NCI-H2171 treated with DMSO at 0.1 percent for 48 hours (cell line): ENCODE measurements at places on chromosomes 13 and 19.

DNA sequence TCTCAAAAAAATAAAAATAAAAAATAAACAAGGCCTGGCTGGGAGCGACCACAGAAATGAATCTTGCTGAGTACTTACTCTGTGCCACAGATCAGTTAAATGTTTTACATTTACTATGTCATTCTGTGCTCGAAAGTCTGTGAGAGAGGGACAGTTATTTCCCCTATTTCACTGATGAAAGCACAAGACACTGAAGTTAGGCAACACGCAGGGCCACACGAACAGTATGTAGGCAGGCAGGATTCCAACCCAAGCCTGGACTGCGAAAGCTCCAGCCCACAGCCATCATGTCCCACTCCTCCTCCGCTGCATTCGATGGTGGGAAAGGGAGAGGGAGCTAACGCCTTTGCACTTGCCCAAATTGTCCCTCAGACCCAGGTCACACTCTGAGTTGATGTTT, 34.2 kb downstream of the RUBCNL start:
- no peak for DNase-seq

GRCh38 chr13:21637296-21637695, 33.3 kb upstream of the MICU2 start:
- DNase-seq, result no peak

GRCh38 chr13:44436589-44437337, 63.1 kb downstream of the SERP2 start:
- peak; percentile 85 for DNase-seq

- DNase-seq, result no peak
Measured at GRCh38 chr13:94328381-94329041, 151.0 kb downstream of the DCT start.

- DNase-seq, result no peak
Measured at GRCh38 chr13:49633710-49634109, 5.4 kb downstream of the ARL11 start.

DNA sequence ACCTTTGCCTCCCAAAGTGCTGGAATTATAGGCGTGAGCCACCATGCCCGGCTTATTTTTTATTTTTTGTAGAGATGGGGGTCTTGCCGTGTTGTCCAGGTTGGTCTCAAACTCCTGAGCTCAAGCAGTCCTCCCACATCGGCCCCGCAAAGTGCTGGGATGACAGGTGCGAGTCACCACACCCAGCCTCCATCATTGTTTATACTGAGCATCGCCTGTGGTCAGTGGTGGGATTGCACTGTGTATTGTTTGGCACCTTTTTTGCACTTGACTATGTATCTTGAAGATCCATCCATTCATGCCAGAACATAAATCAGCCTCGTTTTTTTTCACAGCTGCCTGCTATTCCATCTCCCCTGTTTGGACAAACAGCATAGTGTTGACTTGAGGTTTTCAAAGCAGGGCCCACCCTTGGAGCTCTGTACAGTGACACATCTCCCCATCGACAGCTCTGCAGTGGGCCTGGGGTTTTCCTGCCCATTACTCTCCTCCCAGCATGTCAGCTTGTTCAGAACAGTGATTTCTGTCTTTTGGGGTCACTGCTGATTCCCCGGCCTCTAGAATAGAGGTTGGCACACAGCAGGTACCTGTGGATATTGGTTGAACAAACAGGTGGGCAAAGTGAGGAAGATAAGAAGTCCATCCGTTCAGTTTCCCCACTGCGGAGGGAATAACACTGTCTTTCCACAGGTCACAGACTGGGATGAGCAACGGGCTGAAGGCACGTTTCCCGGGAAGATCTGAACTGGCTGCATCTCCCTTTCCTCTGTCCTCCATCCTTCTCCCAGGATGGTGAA, 8.2 kb upstream of the UPK1A start:
- DNase-seq, result no peak

DNA sequence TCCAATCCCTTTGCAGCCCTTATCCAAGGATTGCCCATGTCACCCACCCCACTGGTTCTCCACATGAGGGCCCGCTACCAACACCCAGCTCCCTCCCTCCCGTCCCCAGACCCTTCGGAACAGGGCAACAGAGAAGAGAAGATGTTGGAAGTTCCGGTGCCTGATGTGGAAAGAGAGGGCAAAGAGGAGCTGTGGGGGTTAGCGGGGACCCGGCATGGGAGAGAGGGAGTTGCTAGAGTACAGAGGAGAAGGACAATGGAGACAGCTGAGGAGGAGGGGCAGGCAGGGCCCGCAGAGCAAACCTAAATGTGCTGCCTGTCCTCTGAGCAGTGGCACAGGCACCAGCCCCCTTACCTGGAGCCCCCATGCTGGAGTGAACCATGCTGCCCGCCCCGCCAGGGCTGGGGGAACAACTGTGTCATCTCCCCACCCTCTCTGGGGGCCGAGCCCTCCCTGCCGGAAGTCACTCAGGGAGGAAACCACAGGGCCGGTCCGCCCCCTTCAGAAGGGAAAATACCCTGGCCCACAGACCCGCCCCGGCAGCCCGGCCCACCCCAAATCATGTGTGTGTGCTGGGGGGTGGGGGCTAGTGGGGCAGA, at the start of gene POU2F2:
Gene POU2F2, minus strand, starts transcription at position 417 of the 599 bp plus-strand sequence. Its CDS starts 35 bp downstream, at position 382.
- no peak for DNase-seq

- no peak for DNase-seq
Measured at GRCh38 chr19:57830071-57830602, at the start of gene ZNF587B. ZNF587B (plus strand) TSS chr19:57830299; CDS start chr19:57830529, 230 bp downstream.

DNA sequence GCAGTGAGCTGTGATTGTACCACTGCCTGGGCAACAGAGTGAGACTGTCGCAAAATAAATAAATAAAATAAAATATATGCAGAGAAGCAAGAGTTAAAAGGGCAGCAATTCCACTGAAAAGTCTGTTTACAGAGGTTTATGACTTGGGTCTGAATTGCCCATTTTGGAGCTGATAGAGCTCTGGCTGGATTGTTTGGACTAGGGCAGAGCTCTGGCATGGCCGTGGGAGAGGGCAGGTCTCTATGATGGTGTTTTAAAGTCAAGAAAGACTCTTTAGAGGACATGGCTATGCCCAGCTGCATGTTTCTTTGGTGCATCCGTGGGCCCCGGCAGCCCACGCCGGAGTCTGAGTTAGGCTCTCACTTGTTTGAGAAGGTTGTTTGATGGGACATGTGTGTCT, 64.6 kb upstream of the C1QTNF9 start:
- DNase-seq, result no peak

- no peak for DNase-seq
Measured at GRCh38 chr13:63435667-63436324, 2020.1 kb upstream of the PCDH20 start.

DNA sequence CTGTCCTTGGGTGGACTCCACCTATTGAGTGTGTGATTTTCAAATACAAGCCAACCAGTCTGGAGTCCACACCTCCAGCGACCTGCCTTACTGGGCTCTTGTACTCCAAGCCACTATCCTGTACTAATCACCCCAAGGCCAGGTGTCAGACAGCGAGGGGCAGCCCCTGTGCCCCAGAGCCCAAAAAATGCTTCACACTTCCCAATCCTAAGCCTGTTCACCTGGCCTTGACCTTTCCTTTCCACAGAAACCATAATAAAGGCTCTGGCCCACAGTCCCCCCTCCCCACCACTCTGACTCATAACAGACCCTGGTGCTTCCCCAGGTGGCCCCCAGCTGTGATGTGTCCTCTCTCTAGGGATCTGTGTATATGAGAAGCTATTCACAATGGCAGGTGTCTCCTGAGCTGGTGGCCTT, 3.9 kb downstream of the CD209 start:
- no peak for DNase-seq

- no peak for DNase-seq
Measured at GRCh38 chr19:1324249-1324805, 38.7 kb downstream of the EFNA2 start.
